ENCODE measurements at places on chromosomes 7 and 10.

DNA sequence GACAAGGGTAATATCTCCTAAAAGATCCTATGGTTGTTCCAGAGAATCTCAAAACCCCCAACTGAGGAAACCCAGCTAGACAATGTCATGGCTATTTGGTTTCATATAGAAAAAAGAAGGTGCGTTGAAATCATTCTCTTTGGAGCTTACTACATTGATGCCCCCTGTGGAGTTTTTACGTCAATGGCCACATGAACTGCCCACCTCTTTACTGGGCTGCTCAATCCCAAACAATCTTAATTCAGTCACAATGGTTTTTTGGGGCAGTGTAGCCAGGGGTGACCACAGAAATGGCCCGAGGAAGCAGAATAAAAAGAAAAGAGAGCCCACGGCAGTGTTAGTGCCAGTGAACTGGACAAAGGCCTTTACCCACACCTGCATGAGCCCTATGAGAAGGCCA lies 7.8 kb downstream of the RBP4 start:
- DNase-seq: no peak

GRCh38 chr10:1464881-1465417 lies 272.4 kb downstream of the ADARB2 start:
- no peak for DNase-seq

- no peak for DNase-seq
These were observed 55.5 kb downstream of the SORBS1 start for GRCh38 chr10:95505641-95506040.

DNA sequence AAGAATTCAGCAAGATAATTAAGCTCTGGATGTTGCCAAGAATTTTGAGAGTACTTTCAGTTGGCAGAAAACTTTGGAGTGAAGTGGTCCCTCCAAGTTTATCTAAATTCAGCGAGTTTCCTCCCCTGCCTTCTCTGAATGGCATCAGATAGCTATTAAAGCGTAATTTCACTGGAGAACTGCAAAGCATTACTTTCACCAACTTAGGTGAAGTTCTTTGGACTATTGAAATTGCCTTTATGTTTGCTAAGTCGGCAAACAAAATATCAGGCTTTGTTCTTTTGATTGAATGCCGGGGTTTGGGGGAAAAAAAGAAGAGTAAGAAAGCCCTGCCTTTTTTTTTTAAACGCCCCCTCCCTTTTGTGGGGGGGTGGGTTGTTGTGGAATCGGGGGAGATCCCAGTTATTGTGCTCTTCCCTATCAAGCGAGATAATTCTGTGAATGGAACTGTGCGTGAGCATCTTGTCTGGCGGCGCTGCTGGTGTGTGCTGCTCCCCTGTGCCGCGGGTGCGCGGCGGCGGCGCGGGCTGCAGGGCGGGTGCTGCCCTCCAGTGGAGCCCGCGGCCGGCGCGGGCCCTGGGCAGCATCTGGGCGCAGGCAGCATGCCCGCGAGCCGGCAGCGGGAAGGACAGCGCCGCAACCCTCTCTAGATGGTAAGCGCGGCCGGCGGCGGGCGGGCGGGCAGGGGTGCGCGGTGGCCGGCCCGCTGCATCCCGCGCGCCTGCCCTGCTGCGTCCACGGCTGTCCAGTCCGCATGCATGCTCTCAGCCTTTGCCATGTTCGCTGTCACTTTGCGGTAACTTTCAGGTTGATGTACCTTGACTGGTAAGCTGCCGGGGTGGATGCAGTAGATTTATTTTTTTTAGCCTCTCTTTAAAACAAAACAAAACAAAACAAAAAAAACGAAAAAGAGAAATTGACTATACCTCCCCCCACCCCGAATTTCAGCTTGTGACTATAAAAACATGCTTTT lies 176.5 kb downstream of the TCF7L2 start:
- DNase-seq: no peak

DNA sequence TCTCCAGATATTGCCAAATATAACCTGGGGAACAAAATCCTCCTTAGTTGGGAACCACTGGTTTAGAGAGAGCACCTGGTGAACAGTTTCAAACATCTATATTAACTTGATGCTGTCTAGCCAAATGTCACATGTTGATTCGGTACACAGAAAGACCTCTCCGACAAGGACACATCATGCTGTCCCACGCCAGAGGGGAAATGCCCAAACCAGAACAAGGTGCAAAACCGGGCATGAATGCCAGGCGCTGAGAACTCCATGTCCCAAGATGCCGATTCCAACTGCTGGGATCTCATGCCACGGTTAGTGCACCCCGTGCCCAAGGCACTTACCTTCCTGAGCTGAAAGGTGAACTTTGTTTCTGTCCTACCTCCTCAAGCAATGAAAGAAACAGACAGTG lies 100.8 kb downstream of the SFMBT2 start:
- no peak for DNase-seq

GRCh38 chr10:44911081-44911540 lies at the start of gene TMEM72:
TMEM72 (plus strand) TSS chr10:44911337; CDS start chr10:44911513, 176 bp downstream.
- no peak for DNase-seq

- DNase-seq: peak; percentile 46
These were observed 7.3 kb upstream of the KLHDC10 start for GRCh38 chr7:130063036-130063435.

DNA sequence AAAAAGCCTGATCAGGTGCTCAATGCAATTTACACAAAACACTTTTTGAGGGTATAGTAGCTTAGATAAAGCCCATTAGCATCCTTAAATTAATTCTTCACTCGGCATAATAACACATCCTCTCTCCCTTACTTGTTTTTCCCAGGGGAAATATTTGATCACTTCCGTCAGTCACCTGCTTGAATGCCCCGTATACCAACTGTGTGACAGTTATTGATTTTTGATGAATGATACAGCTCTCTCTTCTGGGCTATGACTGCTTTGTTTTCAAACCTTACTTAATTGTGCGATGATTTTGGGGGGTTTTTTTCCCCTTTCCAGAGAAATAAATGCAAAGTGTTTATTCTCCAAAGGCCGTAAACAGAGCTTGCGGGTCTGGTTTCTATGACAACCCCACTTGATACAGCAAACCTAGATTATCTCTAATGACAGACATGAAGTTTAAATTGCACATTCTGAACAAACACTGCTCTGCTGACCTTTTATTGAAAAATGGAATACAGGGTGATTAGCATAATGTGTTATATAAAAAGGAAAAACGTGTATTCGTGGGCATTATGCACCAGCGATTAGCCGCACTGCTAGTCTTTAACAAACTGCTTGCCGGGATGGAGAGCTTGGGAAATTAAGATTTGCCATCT lies 78.4 kb upstream of the NANOS1 start:
- DNase-seq: no peak

- DNase-seq: no peak
These were observed 27.5 kb downstream of the LMBR1 start for GRCh38 chr7:156865493-156865892.

- no peak for DNase-seq
These were observed 128.3 kb downstream of the TPST1 start for GRCh38 chr7:66333443-66333842.
